ENCODE measurements at places on chromosomes 6 and 20.

DNA sequence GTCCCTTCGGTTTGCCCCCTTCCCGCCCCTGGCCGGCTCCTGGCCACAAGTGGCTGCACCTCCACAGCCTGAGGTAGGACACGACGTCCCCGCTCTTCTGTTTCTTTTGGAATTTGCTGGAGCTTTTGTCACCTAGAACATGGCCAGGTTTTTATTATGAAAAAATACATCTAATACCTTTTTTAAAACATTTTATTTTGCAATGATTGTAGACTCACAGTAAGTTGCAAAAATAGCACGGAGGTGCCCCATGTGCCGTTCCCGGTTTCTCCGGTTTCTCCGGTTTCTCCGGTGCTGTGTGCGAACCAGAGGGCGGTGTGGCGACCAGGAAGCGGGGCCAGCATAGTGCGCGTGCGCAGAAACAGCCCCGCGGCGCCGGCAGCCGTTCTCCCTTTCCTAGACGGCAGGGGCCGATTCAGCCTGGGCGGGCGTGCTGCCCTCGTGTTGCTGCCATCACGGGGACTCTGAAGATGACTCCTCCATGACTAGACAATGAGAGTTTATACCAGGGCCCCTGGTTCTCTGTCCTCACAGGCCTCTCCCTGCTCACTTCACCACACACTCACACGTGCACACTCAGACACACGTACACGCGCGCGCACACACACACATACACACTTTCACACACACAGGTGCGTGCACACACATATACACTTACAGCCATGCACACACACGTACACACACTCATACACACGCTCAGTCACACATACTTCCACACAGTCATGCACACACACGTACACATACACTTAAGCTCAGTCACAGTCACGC, 102.1 kb downstream of the TMEM242 start:
- no peak for DNase-seq

GRCh38 chr6:20746805-20747558, 212.7 kb downstream of the CDKAL1 start:
- no peak for DNase-seq

- DNase-seq: no peak
Measured at GRCh38 chr20:20371083-20371482, 3.2 kb downstream of the INSM1 start.

DNA sequence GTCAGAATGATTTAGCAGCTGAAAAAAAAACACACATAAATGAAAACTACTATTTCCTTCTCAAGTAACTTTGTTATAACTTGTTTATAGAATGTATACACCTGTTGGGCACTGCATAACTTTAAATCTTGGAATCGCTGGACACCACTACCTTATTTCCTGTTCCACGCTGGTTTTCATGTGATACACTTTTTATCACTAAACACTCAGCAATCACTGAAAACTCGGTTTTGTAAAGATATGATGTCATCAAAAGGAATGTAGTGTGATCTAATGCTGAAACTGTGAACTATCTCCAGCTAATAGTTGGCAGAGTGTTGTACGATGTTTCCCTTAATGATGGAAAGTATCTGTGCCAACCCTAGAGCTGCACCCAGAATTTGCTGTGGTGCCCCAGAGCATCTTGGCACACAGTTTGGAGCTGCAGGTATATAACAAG, 127.9 kb downstream of the BACH2 start:
- no peak for DNase-seq
